Calu3 (cell line): ENCODE measurements at places on chromosomes 7 and 10. TPM values are rescaled to one million over a fixed set of nuclear protein-coding genes. Genes with fewer than 3 reads are reported as not detected.

DNA sequence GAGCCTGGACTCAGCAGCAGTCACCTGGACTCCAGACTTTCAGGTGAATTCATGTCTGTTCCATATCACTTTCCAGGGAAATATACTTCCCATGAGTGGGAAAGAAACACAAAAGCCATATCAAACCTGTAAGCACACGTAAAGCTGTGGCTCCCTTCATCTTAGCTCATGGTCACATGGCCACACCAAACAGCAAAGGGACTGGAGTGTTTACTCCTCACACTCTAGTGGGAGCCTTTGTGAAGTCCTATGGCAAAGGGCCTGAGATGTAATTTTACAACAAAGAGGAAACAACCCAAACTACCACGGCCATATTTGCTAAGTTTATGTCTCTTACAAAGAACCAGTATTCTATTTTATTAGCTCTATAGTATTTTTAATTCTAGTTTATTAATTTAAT, 16.3 kb downstream of the SFTPA1 start:
- peaks cover 44% of the 10 kb centered on the region for H3K27me3 ChIP-seq
- H3K4me3 ChIP-seq: no peak overlapping the region
- no peak for DNase-seq
- no peaks in the 10 kb centered on the region for H3K4me1 ChIP-seq
- no peak overlapping the region for H3K27ac ChIP-seq

DNA sequence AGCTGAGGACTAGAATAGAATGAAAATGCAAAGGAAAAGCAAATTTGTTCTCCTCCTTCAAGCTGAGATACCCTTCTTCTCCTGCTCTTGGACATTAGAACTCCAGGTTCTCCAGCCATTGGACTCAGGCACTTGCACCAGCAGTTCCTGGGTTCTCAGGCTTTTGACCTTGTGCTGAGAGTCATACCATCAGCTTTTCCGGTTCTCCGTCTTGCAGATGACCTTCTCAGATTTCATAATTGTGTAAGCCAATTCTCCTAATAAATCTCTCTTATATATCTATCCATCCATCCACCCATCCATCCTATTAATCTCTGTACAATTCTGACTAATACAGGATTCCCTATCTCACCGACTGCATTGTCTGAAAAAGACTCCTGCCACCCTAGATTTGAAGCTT, 108.3 kb downstream of the AHR start:
- DNase-seq: no peak
- H3K4me3 ChIP-seq: no peak overlapping the region
- peaks cover 69% of the 10 kb centered on the region for H3K4me1 ChIP-seq
- no peaks in the 10 kb centered on the region for H3K27me3 ChIP-seq
- H3K36me3 ChIP-seq: peaks cover 20% of the 10 kb centered on the region

The PON1 gene
- 0.71 TPM in 1 of 2 replicates, not detected in the other for total RNA-seq

The CDHR3 gene
- total RNA-seq: 4.0 and 4.1 TPM in 2 replicates

The H2BK1 gene
- total RNA-seq: not detected in 2 replicates
